ENCODE measurements at places on chromosomes 2 and 18.

GRCh38 chr2:38505779-38506178 lies 96.9 kb downstream of the HNRNPLL start:
- DNase-seq, result no peak

DNA sequence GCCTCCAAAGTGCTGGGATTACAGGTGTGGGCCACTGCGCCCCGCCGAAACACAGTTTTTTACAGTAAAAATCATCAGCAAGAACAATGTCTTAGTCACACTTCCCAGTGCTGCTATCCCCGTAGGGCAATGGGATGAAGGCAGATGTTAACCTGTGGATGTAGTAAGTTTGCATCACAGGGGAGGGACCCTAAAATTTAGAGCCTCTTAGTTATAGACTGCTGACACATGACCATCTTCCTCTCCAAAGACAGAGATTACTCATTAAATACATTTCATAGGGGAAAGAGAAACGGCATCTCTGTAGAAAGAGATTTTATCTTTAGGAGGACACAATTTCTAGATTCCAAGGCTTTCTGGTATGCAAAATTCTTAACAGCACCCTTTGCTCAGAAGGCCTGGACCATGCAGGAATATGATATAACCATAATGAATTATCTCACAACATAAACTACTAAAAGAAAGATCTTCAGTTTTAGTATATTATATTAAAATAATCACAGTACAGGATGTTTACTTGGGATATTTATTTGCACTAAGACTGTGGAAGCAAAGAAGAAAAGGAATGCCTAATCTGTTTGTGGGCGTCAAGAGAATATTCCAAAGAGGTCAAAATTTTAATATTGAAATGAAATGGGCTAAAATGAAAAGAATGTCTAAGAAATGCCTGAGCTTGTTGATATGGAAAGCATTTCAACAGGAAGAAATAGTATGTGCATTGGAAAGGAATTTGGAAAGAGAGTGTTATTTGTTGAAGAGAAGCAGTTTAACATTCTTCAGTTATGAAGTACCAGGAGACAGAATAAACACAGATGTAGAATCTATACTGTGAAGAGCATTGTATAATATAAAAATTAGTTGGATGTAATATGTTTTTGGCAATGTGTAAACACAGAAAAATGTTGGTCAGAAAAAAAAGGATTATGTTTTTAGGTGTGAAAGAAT lies 1228.3 kb upstream of the CHAC2 start:
- no peak for DNase-seq

DNA sequence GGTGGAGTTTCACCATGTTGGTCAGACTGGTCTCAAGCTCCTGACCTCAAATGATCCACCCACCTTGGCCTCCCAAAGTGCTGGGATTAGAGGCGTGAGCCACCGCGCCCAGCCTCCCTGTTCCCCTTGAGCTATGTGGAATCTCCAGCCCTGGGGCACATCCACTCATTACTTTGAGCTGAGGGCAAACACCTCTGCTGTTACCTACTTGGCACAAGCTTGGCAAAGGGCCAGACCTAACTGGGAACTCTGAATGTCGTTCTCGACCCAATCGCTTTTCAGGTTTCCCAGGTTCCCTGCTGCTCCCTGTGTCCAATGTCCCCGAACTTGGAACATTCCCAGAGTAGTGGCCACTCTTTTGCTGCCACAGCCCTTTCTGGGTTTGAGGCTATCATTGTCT lies 40.6 kb downstream of the CHST10 start:
- no peak for DNase-seq

DNA sequence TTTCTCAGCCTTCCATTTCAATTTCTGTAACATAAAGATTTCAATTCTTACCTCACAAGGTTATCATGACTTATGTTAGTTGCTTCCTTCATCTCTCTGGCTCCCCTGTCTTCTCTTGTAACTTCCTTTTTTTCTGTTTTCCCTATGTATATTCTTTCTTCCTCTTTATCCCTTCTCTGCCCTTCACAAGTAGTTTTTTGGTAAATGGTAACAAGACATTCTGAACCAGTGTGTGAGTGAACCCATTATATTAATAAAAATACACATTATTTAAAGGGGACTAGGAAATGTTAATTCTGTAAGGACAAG lies 8.4 kb downstream of the ACSL3 start:
- no peak for DNase-seq

GRCh38 chr2:8600456-8600855 lies 81.4 kb upstream of the ID2 start:
- no peak for DNase-seq

- no peak for DNase-seq
Observed at GRCh38 chr2:125979886-125980285, 676.1 kb upstream of the GYPC start.

DNA sequence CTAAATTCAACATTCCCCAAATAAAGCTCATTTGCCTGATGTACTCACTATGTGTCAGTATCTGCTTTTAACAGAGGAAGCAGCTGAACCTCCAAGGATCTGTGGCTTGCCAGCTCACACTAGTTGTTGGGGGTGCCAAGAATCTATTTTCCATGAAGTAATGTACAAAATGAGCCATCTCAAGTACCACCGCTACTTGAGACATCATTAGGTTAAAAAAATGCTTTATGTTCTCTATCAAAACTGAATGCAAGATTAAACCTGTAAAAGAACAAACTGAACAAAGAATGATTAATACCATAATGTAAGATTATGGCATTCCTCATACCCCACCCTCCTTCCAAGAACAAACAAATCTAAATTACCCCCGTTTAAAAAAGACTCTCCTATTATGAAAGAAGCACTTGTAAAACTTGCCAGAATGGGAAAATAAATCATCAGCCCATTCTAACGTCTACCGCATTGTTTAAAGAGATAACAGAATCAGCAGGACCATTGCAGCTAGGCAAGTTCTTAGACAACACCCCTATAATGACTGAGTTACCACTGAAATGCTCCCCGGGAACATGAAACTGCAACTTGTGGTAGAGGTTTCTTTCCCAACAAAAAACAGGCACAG lies 471.6 kb downstream of the DLGAP1 start:
- no peak for DNase-seq

DNA sequence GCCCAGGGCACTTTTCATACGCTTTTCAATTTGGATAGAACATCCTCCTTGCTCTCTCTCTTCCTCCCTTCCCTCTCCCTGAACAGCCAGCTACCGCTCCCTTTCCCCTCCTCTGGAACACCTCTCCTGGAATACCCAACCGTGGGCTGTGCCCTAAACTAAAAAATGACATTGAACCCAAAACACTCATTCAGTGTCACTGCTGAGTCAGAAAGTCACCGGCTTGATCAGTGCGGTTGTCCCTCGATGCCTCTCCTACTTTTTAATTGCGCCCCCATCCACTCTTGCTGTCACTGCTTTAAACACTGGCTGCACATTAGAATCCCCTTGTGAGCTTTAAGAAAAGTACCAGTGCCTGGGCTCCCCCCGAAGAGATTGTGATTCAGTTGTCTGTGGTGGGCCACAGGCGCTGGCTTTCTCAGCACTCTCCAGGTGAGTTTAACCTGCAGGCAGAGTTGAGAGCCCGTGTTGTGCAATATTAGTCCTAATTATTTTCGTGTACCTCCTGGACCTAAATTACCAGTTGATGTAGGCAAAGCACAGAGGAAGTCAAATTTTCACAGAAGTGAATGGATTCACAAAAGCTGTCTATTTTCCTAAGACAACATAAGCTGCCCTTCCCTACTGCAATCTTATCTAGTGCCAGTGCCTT lies 302.0 kb downstream of the PRKCE start:
- no peak for DNase-seq

- no peak for DNase-seq
Observed at GRCh38 chr2:6879011-6879410, 1.4 kb downstream of the RSAD2 start.

- no peak for DNase-seq
Observed at GRCh38 chr2:190376591-190377245, 31.4 kb upstream of the MFSD6 start.

- no peak for DNase-seq
Observed at GRCh38 chr2:10923008-10923375, 11.3 kb downstream of the KCNF1 start.

GRCh38 chr18:60145776-60146175 lies 226.8 kb downstream of the MC4R start:
- DNase-seq, result no peak

- no peak for DNase-seq
Observed at GRCh38 chr2:187310701-187311100, 137.4 kb downstream of the CALCRL start.

GRCh38 chr2:53442783-53443182 lies 324.8 kb upstream of the CHAC2 start:
- DNase-seq, result no peak

DNA sequence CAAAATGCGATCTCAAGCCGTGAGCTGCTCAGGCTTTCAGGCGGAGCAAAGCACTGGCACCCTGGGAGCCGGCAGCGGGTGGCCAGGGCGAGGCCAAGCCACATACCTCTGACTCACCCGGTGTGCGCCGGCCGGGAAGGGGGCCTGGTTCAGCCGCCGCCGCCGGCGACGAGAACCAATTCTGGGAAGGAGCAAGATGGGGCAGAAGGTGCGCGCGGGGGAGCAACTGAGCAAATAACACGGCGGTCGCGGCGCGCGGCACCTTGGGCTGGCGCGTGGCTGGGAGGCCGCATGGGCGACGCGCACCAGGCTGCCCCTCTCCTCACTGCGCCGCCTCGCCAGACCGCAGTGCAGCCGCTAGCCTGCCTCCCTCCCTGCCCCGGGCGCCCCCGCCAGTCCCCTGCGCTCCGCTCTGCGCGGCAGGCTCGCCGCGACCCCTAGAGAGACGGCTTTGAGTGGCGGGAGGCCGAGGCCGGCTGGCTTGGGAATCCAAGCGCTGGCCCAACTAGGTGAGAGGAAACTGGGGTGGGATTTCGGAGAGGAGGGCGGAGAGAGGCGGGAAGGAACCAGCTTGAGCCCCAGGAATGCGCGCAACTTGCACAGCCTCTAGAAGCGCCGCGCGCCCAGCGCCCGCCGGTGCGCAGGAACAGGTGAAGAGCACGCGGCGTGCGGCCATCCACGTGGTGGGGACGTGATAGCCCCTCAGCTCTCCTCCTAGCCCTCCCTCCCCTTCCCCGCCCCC lies 3.2 kb downstream of the NRP2 start:
- no peak for DNase-seq

- DNase-seq, result no peak
Observed at GRCh38 chr18:56445422-56445821, 193.0 kb downstream of the TXNL1 start.

DNA sequence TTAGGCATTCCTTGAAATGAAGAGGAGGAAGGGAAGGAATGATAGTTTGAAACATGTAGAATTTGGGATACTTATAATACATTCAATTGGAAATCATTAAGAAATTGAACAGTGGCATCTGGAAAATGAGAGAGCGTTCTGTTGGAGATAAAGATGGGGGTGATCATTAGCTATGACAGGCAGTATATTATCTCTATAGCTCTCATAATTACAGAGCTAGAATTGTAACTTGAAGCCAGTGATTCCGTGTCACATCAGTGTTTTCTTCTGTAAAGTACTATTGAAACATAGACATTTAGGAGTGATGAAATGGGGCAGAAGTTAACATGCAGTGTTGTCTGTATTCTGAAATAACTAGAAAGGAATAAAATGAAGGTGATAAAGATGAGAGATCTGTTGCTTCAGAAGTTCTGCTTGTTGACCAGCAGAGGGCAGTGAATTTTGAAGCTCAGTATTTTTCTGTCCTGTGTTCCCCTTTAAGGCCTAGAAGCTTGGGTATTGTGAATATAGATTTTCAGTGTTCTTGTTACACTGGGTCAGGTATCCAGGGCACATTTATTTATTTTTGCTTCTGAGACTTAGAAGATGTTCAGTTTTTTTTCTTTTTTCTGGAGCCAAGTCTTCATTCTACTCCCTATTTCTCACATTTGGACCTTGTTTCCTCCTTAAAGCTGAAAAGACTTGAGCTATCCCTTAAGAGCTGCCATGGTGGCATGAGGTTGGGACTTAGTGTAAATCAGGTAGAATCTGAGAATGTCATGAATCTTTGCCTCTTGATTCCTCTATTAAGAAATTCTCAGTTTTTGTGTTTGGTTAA lies 157.4 kb downstream of the TAF4B start:
- peak; percentile 33 for DNase-seq

GRCh38 chr2:105509269-105510086 lies 110.6 kb upstream of the FHL2 start:
- DNase-seq, result no peak

GRCh38 chr2:56713978-56714377 lies 530.2 kb downstream of the CCDC85A start:
- no peak for DNase-seq

DNA sequence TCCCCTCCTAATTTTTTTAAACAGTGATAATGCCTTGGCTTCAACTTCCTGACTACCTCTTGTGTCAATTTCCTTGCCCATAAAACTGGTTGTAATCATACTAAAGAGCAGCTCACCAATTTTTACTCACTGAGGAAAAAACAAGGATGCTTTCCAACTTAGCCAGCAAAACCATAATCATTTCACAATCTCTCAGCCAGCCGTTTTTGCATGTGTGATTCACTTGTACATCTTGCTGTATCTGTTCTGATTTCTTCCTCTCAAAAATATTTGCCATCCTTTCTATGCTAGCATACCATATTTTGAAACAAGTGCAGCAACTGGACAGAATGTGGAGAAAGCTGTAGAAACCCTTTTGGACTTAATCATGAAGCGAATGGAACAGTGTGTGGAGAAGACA lies 60.7 kb downstream of the RAB27B start:
- DNase-seq, result no peak

- no peak for DNase-seq
Observed at GRCh38 chr2:134261398-134262131, 7.7 kb downstream of the MGAT5 start.

- no peak for DNase-seq
Observed at GRCh38 chr2:123085484-123085883, 939.6 kb upstream of the CNTNAP5 start.

DNA sequence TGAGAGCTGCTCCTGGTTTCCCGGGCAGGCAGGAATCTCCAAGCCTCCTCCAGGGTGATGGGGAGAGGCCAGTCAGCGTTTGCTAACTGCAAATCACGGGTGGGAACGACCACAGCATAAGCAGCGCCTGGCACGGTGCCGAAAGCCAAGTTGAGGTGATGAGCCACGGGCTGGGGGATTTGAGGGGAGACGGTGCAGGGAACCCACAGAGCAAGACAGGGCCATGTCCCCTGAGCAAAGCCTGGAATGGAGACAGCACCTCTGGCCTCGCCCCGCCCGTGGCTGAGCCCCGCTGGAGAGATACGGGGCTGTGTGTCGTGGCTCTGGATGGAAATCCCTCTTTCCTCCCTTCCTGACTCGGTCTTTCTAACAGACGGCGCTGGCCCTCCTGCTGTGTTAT lies 31.5 kb upstream of the TMEM18 start:
- DNase-seq, result no peak

DNA sequence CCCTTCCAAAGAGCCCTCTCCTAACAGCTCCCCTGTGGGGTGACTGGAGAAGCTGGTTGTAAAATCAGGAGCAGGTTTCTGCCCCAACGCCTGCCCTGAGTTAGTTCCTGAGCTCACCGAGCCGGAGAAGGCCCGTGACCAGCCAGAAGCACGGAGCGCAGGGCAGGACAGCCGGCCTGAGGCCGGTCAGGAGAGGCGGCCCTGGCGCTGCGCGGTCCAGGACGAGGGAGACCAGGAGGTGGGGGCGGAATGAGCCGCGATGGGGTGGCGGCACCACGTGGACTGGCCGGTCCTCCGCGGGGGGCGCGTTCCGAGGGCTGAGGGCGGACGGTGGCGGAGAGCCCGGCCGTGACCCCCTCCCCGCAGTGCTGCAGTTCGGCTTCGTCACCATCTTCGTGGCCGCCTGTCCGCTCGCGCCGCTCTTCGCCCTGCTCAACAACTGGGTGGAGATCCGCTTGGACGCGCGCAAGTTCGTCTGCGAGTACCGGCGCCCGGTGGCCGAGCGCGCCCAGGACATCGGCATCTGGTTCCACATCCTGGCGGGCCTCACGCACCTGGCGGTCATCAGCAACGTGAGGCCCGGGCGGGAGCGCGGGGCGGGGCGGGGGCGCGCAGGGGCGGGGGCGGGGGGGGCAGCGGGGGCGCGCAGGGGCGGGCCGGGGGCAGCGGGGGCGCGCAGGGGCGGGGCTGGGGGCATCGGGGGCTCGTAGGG lies 29.0 kb downstream of the ANO7 start:
- DNase-seq, result peak; percentile 29

Measured in CD4-positive, alpha-beta T cell treated with Interleukin-12 subunit alpha and Interleukin-12 subunit beta, for 1 hour (primary cell).